Stimulated activated CD4-positive, alpha-beta T cell treated with anti-CD3 and anti-CD28 coated beads, Interleukin-1b, Interleukin-23, amount 100 ng/mL, for 1 hour (primary cell): ENCODE measurements at places on chromosomes 3 and 15.

GRCh38 chr3:28279770-28280169, 38.4 kb downstream of the CMC1 start:
- DNase-seq = no peak

DNA sequence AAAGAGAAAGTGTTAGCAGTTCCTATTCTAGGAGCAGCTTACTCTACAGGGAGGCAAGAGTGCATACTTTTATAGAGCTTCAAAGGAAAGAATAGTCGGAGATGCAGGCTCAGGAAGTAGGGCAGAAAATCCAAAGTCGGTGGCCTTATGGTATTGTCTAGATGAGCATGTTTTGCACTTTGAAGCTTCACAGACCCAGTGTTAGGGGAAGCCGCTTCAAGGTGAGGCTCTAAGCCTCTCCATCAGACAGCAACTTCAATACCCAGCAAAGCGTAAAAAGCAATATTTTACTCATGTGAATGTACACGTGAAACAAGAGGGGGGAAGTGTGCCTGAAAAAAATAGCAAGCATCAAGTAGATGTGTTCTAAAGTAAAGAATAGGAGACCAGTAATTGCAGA, 125.6 kb upstream of the RASGRP1 start:
- DNase-seq = no peak

- no peak for DNase-seq
These were observed 116.7 kb upstream of the PRTG start for GRCh38 chr15:55859681-55860080.

DNA sequence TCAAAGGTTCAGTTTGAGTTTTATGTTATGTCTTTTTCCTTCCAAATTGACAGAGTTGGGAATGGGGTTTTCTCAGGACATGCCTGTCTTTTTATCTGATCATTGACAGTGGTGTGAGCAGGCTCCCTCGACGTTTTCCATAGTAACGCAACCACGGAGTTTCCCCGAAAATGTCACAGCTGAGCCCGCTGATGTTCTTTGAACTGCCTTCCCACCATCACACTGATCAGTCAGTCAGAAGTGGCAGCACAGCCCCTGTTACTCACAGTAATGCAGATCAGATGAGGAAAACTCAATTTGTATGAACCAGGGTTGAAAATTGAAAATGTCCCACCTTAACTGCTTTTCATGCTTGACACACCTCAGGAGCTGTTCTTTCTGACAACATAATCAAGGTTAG, 210.4 kb downstream of the NECTIN3 start:
- DNase-seq = no peak

- DNase-seq = no peak
These were observed 26.8 kb downstream of the RPN1 start for GRCh38 chr3:128623762-128624176.

GRCh38 chr3:189331002-189331418, 159.2 kb downstream of the TPRG1 start:
- DNase-seq = no peak

- no peak for DNase-seq
These were observed 80.7 kb upstream of the ALDH1L1 start for GRCh38 chr3:126261037-126261436.

DNA sequence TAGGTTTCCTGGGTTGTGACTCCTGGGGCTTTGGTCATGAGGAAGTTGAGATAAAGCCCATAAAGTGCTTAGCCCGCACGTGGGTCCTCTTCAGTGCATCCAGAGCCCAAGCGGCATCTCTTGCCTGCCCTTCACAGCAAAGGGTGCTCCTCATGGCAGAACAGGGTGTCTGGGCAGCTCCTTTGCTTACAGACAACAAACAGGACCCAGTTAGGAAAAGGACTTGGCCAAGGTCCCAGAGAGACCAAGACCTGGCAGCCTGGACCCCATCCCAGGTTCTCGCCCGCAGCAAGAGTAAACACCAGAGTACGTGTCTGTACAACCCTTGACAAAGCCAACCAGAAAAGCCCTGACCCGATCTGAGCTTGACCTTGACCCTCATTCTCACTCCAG, 27.0 kb downstream of the ALS2CL start:
- DNase-seq = no peak

DNA sequence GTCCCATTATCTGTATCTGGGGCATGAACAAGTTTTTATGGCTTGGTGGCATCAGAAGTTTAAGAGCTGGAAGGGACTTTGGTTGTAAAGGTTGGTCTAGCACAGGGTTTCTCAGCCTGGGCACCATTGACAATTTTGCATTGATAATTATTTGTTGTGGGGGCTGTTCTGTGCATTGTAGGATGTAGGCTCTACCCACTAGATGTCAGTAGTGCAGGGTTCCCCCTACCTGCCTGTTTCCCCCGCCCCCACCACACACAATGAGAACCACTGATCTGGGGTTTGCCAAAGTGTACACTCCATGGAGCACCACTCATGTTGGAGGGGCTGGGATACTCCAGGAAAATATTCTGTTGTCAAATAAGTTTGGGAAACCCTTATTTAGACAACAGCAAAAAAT, 42.7 kb downstream of the PLCL2 start:
- DNase-seq = no peak

DNA sequence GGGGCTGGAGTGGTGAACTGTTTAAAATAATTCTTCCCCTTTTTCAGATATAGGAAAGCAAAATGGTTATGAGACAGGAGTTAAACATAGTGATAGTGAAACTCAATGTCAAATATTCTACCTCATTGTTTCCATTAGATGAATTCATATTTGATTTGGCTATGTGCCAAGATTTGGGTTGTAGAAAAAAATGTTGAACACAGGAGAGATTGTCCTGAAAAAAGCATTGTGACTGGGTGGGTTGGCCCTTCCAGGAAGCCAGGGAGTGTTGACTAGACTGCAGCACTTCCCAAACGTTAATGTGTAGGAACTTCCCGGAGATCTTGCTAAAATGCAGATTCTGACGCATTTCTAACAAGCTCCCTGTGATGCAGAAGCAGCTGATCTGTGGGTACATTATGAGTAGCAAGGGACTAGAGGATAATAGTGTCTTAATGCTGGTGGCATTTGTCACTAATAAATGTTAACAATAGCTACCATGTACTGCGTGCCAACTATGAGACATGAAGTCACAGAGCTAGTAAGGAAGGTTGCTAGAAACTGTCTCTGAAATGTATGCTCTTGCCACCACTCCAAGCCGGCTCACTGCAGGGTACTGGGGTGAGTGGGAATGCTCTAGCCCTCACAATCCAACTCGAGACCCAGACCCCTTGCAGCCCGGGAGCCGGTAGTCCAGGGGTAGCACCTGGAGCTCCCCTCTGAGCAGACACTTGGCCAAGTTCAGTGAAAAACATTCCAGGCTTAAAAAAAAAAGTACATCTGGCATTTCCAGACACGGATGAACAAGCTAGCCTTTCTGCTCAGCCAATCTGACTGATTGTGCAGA, 120.6 kb downstream of the CD47 start:
- DNase-seq = no peak

DNA sequence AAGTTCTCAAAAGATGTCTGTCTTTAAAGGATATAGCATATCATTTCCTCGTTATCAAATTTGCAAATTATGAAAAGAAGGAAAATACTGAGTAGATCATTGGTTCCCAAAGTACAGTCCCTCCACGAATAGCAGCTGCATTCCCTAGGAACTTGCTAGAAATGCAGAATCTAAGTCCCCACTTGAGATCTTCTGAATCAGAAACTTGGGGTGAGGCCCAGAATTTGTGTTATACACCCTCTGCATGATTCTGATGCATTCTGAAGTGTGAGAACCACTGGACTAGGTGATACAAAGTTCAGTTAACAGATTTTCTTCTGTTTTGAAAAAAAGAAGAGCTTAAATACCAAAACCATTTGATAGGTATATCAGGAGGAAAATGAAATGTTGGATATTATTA, 77.1 kb downstream of the SLC25A26 start:
- no peak for DNase-seq

DNA sequence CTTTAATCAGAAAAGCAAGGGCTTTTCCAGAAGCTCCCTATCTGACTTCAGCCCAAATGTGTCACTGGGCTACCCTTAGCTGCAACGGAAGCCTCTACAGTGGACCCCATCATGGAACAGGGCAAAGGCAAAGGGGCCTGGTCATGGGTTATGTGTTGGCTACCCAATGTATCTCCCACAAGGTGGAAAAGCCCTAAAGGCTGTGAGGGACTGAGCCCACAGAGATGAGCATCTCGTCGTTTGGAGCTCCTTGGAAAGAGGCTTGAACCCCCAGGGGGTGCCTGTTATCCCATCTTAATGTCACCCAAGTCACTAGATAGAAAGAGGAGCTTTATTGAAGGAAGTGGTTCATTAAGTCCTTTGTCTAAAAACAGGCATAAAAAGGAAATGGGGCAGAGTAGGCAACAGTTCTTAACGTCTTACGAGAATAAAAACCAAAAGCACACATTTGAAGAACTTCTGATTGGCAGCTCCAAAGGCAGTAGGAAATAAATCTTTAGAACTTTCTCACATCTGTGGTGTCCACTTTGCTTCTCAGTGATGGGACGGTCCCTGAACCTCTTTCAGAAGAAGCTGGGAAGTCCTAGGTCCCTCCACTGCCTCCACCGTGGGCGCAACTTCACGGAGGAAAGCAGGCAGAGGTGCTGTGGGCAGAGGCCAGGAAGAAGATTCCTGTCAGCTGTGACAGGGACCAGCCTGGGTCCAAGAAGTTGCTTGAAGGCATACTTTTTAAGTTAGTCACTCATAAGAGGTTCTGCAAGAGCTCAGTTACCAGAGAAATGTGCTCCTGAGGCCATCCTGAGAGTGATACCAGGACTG, 93.7 kb downstream of the MYLK start:
- DNase-seq = no peak

DNA sequence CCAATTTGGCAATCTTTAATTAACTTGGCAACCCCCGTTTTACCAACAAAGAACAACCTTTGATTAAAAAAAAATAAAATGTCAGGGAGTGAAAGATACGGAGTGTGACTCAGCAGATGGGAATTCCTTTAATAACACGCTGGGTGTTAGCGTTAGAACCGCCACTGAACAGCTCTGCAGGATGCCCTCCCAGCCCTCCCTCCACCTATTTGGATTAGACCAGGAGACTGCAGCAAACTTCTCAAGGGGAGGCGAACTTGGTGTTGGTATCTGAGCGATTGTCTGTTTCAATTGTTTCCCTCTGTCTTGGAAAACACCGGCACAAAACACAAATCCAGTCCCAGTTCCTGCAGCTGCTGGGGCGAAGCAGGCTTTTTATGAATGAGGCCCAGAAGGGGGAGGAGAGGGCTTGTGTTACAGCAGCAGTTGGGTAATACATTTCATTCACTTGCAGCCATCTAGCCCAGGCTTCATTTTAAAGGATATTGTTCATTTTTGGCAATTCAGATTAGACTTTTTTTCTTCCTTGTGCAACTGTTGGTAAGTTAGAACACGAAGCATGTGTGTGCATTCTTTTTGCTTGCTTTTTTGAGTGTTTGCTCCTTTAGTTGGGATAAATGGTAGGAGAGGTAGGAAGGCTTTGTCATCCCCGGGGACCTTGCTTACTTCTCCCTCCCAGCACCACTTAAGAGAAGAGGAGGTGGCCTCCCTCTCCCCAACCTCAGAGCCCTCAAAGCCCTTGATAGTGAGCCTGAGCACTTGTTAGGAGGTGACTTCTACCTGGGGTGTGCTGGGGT, 152.3 kb downstream of the IGF1R start:
- no peak for DNase-seq

DNA sequence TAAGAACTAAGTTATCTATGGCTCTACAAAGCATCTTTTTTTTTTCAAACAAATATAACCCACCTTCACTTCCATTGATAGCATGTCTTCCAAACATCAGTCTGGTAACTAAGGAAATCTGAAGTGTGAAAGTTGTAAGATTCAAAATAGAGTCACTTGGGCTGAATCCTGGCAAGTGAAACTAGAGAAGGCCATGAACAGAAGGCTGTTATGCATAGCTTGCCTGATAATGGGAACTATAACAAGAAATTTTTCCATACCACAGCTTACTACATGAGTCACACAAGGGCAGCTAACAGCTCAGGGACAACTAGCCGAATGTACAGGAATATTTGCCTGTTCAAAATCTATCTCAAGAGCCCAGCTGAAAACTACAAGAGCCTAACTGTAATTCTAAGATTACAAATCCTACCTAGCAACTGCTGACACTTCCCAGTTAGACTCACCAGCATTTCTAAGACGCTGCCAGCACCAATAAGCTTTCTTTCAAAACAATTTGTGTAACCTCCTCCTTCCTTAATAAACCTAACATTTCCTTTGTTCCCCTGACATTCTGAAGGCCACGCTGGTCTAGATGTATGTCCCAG, 1066.5 kb downstream of the PLOD2 start:
- DNase-seq = no peak

GRCh38 chr3:157607826-157608405, 104.7 kb upstream of the VEPH1 start:
- DNase-seq = no peak

DNA sequence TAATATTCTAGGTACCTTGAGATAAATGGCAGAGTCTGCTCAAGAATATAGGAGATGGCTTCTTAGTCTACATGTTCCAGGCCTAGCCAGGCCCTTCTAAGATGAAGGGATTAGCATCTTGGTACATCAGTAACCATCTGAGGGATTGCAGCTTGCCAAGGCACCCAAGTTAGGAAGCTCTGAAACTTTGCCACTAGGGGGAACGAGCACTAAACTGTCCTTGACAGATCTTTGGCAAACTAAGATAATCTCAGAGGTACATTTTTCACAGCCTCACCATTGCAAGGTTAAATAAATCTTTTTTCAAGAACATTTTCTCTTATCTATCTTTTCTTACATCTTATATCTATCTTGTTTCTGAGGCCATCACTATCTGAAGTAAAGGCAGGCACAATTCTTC, 351.2 kb downstream of the RAP2B start:
- no peak for DNase-seq

- DNase-seq = no peak
These were observed 67.9 kb downstream of the CRTC3 start for GRCh38 chr15:90597577-90597976.

- DNase-seq = no peak
These were observed 360.5 kb upstream of the NAALADL2 start for GRCh38 chr3:174498638-174499037.

GRCh38 chr15:28979208-28979841, 93.6 kb downstream of the APBA2 start:
- no peak for DNase-seq

DNA sequence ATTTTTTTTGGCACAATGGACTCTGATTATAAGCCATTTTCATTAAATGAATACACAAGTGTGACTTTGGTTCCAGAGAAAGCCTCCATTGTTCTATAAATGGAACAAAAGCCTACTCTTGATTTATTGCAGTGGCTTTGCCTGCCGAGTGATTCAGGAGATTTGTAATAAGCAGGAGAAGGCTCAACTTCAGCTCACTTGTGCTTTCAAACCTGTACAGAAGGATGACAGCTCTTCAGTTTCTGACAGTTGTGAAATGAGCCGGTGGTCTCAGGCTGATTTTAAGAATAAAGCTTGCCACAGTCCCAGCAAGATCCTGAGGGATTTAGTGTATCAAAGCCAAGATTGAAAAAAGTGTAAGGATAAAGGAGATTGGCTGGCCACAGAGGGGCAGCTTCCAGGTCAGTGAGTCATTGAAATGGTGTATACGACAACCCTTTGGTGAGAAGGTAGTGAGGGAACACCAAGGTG, 438.8 kb upstream of the TGFBR2 start:
- no peak for DNase-seq

- no peak for DNase-seq
These were observed 10.7 kb upstream of the DNAJC13 start for GRCh38 chr3:132406587-132406986.

GRCh38 chr15:29926083-29926388, 103.8 kb upstream of the TJP1 start:
- no peak for DNase-seq
